Eye (tissue), 1 donor: ENCODE measurements at places on chromosomes 13 and 19.

DNA sequence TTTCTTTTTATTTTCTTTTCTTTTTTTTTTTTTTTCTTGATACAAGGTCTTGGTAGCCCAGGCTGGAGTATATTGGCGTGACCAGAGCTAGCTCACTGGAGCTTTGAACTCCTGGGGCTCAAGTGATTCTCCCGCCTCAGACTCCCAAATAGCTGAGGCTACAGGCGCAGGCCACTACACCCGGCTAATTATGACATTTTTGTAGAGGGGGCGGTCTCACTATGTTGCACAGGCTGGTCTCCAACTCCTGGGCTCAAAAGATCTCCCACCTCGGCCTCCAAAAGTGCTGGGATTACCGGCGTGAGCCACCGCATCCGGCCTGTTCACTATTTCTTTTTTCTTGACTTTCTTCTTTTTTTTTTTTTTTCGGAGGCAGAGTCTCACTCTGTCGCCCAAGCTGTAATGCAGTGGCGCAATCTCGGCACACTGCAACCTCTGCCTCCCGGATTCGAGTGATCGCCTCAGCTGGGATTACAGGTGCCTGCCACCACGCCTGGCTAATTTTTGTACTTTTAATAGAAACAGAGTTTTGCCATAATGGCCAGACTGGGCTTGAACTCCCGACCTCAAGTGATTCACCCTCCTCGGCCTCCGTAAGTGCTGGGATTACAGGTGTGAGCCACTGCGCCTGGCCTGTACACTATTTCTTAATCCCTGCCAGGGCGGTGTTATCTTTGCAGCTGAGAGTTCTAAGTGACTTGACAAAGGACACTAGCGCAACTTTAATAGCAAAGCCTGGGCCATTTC lies 37.1 kb upstream of the LSM14A start:
- DNase-seq = no peak

GRCh38 chr13:113009743-113010509 lies 40.9 kb downstream of the MCF2L start:
- DNase-seq = peak; percentile 59

GRCh38 chr13:33832872-33833271 lies 14.9 kb downstream of the RFC3 start:
- no peak for DNase-seq

DNA sequence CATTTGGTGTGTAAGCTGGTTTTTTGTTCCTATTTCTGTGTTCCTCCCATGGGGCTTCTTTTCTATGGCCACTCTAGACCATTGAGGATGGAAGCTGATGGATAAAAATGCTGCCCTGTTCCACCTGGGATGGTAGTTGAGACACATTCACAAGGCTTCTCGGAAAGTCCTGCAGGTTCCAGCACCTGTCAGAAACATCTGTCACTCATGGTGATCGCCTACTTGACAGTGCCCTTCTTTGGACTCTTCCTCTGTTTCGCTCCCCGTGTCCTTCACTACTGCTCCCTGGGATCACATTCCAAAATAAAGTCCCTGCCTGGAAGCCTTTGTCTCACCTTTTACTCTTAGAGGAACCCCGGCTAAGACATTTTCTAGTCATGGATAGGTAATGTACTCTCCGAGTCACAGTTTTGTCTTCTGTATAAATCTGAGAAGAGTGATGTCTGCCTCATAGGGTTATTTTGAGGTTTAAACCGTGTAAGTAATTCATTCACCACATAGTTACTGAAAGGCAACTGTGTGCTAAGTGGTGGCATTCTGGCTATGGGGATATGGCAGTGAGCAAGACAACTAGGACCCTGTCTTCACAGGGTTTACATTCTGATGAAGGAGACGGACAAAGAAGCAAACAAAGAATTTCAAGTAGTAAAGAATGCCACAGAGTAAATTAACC lies 21.0 kb downstream of the UBAC2 start:
- no peak for DNase-seq

- peak; percentile 48 for DNase-seq
These were observed 58.5 kb downstream of the POSTN start for GRCh38 chr13:37539976-37540605.

DNA sequence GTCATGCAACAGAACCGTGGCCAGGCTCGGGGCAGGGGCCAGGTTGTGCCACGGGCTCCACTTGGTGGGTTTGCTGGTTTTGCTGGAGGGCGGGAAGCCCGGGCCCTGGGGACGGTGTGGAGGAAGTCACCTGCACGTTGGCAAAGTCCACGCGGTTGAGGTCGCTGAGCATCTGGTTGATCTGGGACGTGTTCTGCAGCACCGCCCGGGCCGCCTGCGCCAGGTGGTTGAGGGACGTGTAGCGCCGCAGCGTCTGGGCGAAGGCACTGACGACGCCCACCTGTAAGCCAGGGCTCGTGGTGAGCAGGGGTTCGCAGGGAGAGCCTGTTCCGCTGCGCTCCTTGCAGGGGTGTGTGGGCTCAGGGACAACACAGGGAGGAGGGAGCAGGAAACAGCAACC lies 24.7 kb upstream of the RANBP3 start:
- DNase-seq = no peak

- DNase-seq = no peak
These were observed 1581.5 kb upstream of the PCDH20 start for GRCh38 chr13:62997038-62997599.

DNA sequence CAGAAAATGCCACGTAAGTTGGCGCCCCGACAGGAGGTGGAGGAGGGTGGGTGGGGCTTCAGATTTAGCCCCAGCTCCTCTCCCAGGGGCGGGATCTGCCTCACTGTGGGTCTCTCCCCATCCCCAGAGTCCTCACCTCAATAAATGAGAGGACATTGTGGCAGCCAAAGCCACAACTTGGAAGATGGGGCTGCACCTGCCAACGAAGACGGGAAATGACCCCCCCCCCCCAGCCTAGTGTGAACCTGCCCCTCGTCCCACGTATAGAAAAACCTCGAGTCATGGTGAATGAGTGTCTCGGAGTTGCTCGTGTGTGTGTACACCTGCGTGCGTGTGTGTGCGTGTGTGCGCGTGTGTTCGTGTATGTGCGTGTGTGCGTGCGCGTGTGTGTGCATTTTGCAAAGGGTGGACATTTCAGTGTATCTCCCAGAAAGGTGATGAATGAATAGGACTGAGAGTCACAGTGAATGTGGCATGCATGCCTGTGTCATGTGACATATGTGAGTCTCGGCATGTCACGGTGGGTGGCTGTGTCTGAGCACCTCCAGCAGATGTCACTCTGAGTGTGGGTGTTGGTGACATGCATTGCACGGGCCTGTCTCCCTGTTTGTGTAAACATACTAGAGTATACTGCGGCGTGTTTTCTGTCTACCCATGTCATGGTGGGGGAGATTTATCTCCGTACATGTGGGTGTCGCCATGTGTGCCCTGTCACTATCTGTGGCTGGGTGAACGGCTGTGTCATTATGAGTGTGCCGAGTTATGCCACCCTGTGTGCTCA lies 1.5 kb upstream of the TRAPPC5 start:
- DNase-seq = peak; percentile 67

GRCh38 chr19:43526884-43527859 lies at the start of gene ETHE1:
Gene ETHE1 (minus strand): TSS chr19:43527201. CDS start chr19:43527177, 24 bp downstream.
- DNase-seq = peak; percentile 89

DNA sequence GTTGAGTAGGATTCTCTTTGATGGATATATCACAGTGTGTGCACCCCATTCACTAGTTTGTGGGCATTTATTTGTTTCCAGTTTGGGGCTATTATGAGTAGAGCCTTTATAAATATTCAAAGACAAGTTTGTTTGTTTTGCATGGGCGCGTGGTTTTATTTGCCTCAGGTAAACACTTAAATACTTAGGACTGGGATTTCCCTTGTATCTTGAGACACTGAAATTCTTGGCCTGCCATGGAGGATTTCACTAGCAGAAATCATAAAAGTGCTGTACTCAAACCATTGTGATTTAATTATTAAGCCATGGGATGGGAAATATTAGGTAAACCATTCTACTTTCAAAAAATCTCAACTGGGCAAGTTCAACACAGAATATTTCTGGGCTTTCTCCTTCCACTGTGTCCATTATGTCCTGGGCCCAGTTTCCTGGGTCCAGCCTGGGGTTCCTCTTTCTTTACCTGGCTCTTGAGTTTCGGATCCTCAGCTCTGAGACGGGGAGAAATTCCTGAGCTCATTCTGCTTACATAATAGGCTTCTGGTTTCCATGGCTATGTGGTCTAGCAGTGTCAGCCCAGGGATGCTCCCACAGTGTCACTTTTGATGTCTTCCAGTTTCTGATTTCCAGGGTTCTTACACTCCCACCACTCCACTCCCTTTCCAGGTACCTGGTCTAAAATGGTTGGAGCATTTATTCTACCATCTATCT lies 14.4 kb downstream of the MYO16 start:
- no peak for DNase-seq

- peak; percentile 62 for DNase-seq
These were observed 141.4 kb downstream of the KCNRG start for GRCh38 chr13:50156561-50157127.

DNA sequence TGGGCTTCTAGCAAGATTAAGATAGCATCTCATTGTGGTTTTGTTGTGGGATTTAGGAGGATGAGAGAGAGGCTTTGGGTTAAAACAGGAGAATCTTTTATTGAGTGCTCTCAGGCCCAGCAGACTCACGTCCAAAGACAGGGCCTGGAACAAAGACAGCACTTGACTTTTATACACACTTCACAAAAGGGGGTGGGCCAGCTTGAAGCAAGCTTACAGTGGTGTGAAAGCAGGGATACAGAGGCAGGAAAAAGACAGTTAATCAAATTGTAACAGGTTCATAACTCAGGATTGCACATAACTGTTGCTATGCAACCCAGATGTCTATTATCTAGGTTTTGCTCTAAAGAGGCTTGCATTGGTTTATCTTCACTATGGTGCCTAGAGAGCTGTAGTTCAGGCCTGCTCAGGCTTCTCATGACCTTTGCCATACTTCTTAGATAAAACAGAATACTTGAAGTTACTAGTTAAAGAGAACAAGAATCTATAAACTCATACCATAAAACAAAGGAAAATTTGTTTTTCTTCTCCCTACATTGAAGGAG lies 42.2 kb upstream of the CEACAM21 start:
- no peak for DNase-seq

DNA sequence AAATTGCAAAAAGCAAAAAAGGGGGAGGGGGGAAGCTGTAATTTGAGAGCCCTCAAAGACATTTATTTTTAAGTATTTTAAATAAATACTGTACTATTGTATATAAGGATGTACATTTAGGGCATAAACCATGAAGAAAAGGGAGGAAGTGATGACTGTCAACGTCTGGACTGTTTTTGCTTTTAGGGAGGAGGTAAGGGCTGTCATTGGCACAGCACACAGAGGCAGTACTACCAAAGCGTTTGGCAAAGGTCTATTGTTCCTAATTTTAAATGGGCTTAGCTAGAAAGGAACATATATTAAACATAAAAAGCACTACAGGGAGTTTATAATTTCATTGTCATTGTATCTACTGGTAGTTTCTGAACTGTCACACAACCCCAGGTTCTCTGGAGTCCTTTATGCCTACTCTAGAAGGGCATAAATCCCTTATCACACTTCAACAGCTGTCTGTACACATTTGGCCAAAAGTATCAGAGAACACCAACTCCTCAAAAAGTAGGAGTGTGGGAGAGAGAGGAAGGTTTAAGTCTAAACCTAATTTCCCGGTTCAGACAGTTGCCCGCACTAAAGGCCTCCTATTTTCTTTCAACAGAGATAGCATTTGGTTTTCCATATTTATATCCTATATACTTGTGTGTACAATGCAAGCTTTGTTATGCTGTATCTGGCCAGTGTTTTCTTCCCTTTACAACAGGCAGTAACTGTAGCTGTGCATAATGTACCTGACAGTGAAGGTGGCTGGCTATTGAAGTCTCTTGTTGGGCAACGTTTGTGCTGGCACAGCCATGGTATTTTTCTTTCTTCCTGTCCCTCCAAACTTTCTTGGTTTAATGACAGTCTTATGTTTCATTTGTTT lies 406.2 kb downstream of the KLF5 start:
- DNase-seq = no peak

GRCh38 chr19:13225085-13225484 lies 74.9 kb downstream of the IER2 start:
- no peak for DNase-seq

DNA sequence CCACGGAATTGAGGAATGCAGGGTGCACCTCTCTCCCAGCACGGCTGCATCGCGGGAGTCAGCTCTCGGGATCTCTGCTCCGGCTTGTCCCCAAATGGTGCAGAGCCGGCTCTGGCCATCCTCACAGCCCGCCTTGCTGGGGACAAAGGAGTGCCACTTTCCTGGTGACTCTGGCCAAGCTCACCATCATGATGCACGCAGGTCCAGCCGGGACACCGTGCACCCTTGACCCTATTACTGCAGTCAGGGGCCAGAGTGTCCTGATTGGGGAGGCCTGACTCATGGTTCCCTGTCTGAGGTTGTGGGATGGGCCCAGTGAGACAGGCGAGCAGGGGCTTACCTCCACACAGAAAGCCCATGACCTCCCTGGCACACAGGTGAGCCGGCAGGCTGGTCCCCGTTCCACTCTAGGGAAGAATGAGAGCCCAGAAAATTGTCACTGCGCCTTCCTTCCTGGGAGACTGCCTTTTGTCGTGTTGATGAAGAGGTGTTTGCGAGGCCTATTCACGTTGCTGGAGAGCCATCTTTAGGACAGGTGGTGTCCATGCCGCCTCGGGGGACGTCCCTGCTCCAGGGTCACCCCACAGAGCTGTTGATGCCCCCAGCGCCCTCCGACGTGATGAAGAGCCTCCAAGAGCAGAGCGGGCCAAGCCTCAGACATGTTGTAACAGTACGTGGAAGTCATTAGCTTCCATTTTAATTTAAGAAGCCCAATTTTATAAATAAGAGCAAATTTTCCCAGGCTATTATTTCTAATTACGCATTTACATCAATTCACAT lies 18.5 kb upstream of the VSTM2B start:
- no peak for DNase-seq

GRCh38 chr13:61880578-61881283 lies 465.1 kb upstream of the PCDH20 start:
- peak; percentile 9 for DNase-seq

DNA sequence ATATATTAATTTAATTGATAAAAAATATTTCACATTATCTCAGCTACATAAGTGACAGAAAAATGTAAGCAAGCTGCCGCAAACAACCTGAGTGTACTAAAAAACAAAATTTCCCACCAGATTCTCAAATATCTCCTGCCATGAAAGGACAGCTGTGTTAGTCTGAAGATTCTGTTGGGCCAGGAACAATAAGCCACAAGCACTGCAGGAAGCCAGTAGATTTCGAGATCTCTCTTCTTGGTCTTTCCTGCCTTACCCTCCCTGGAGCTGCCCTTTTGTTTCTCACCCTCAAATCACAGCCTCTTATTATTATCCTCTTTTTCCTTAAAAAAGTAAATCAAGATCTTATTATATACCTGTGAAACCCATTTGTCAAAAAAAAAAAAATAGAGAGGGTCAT lies 165.6 kb downstream of the EFNB2 start:
- no peak for DNase-seq

GRCh38 chr13:112244061-112244460 lies 132.1 kb upstream of the SPACA7 start:
- DNase-seq = no peak

DNA sequence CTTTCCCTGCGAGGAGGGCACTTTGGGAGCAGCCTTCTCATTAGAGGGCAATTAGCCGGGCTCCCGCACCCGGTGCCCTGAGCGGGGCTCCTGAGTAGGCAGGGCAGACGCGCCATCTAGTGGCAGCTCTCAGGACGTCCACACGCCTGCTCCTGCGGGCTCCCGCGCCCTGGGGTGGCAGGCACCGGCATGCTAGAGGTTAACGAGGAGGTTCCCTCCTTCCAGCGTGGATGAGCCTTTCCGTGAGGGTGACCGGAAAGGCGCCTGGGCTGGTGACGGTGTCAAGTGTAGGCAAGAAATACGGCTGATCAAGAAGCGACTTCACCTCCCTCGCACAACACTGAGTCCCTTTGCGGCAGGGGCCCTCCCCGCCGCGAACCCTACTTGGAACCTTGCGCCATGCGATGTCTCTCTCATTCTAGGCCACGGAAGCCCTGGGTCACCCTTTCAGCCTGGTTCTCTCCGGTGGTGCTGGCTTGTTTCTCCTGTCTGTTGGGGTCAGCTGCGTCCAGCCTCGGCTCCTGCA lies 67.7 kb downstream of the ALOX5AP start:
- peak; percentile 92 for DNase-seq
